ENCODE measurements at places on chromosomes 11 and 22.
A peak's percentile ranks its signal among the peaks of the same experiment; 100 is the strongest.

GRCh38 chr11:27907091-27907490, 200.9 kb downstream of the KIF18A start:
- DNase-seq = no peak

DNA sequence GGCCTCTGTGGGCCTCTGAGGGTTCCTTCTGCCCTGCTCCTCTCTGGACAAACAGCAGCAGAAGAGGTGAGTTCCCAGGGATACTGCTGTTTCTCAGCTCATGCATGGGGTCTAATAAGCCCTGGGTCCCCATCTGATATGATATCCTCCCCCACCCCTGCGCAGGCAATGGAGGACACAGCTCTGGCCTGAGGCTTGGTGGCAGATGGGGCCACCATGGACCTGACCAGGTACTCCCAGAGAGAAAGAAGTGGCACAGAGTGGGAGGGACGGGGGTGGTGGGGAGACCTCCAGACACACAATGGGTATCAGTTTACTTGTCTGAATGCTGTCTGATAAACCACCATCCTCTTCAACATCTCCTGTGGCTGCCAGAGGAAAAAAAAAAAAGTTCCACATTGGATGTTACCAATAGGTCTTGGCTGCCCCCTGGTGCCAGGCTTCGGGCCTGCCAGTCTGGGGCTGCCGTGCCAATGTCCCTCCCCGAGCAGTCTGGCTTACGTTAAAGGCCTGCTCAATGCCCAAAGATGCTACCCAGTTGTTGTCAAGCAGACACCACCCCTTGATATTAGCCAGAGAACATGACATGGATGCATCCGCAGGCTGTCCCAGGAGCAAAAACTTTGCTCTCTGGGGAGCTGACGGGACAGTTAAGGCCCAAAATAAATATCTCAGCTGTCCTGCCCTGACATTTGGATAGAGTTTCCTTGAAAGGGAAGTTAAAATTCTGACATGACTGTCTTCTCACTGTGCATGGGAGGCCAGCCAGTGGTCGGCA, 27.9 kb upstream of the ABCC8 start:
- peak; percentile 84 for DNase-seq

DNA sequence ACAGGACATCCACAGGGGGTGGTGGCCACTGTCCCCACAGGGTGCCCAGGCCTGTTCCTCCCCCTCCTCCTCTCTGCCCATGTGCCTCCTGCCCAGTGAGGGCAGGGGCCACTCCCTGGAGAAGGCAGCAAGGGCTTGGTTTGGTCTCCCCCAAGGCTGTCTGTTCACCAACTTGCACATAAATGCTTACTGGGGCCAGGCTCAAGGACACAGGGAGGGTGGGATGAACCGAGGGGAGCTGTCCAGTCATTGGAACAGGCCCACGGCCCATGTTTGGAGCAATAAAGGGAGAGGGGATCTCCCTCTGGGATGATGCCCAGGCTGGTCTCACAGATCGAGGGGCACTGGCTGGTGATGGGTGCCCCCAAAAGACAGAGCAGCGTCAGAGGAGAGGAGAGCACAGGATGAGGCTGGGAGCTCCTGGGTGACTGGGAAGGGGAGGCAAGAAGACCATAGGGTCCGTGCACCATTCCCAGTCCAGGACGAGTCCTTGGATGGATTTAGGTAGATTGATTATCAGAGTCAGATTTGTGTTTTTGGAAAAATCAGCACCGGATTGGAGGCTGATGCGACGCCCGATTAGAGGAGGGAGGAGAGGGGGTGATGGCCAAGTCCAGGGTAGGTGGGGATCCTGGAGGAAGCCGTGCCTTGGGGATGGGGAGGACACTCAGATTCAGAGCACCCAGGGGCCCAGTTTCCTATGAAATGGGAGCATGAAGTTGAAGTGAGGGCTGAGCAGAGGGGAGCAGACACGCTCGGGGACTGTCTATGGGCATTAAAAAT, 1.1 kb downstream of the IGLL5 start:
- no peak for DNase-seq

DNA sequence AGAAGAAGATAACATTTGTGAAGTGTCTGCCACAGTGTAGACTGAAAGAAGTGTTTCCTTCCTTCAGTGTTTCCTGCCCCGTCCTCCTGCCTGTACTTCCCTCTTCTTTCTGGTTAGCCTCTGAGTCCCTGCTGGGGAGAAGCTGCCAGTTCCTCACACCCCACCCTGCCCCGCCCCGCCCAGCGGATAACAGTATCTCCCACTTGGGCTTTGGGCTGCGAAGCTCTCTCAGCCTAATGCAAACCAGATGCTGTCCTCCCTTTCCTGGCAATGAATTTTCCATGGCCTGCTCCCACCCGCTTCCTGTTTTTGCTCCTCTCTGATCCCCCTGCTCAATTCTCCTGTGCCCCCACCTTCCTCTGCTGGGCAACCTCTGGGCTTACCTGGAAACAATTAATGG, 5.2 kb upstream of the RAB3IL1 start:
- no peak for DNase-seq

DNA sequence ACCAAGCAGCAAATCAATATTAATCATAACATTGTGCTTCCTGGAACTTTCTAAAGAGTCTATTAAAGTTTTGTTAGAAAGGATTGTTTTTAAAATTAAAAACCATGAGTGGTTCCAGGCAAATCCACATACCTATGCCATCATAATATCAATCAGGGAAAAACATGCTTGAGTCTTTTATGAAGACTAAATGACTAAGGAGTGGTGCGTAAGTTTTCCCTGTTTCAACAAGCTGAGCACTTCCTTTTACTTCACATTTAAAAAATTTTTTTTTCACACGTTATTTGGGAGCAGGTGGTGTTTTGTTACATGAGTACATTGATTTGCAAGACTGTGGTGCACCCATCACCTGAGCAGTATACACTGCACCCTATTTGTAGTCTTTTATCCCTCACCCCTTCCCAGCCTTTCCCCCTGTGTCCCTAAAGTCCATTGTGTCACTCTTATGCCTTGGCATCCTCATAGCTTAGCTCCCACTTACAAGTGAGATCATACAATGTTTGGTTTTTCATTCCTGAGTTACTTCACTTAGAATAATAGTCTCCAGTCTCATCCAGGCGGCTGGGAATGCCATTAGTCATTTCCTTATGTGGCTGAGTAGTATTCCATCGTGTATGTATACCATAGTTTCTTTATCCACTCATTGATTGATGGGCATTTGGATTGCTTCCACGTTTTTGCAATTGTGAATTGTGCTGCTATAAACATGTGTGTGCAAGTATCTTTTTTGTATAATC, 1190.3 kb upstream of the RAG2 start:
- no peak for DNase-seq

GRCh38 chr22:35477911-35478582, 62.6 kb upstream of the RASD2 start:
- DNase-seq = no peak

DNA sequence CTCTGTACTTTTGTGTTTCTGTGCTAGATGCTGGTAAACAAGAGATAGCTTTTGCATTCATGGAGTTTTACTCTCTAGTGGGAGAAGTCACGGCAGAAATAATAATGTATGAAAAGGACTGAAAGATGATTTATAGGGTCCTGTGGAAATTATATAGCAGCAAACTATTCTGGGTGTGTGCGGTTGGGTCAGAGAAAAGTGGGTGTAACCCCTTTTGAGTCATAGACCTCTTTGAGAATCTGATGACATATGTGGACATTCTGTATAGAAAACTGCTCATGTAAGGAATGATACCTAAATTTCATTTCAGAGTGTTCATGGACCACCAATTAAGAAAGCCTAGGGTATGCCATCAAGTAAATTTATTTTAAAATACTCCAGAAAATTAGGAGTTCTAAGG, 54.4 kb downstream of the TMEM135 start:
- no peak for DNase-seq

- DNase-seq = no peak
Measured at GRCh38 chr11:12523180-12523924, 146.0 kb downstream of the PARVA start.

DNA sequence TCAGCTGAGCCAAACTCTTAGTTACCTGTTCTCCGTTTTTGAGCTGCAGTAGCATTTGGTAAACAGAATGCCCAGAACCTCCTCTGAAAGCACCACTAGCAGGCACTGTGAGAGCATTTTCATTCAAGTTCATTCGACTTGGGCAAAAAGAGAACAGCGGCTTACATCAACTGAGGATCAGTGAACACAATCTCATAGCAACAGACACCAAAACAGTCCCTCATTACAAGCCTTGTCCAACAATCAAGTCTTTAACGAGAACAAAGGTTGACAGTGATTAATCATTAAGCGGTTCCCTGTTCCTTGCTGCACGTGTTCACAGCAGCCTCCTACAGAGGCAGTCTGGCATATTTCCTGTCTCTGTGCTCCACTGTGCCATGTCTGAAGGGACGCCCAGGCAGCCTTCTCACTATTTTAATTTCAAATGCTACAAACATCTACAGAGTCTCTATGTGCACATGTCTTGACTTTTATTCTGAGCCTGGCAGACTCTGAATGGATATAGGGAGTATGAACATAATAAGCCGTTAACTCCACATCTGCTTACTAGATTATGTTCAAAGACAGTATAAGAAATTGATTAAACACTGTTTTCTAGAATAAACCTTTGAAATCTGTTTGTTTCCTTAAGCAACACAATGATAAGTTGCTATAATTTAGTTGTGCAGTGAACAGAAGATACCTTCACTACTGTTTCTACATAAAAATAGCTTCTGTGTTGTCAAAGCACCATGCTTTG, 88.3 kb upstream of the MTMR2 start:
- peak; percentile 48 for DNase-seq

- DNase-seq = no peak
Measured at GRCh38 chr11:59427068-59427382, 812 bp upstream of the OR5A2 start.

- DNase-seq = no peak
Measured at GRCh38 chr11:68914761-68915160, 11.1 kb downstream of the IGHMBP2 start.

DNA sequence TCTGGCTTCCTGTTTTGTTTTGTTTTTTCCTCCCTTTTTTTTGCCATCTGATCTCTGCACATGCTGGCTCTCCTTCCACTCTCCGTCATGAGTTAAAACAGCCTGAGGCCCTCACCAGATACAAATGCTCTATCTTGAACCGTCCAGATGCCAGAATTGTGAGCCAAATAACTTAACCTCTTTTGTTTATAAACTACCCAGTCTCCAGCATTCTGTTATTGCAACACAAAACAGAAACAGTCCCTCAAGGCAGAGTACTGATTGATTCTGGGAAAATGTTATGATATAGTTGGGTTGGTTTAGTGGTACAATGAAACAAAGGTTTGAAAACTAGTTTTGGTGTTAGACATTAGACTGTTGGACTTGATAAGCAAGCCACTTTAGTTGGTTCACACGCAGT, 1390.0 kb upstream of the RAG2 start:
- no peak for DNase-seq
